ENCODE measurements at places on chromosomes 11 and 22.

DNA sequence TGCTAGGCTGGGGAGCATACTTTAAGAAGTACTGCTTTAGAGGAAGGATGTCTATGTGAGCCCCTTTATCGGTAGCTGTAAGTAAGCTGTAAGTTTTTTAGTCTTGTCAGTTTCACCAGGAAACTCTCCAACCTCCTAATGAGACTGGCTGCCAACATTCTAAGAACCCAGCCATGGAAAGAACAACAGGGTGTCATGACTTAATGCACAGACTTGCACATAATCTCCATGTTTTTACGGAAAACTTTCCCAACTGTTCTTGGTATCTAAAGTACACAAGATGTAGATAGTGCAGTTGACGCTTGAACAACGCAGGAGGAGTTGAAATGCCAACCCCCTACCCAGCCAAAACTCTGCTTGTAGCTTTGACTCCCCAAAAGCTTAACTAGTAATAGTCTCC is 9.0 kb downstream of the OR8A1 start:
- no peak for DNase-seq

GRCh38 chr11:107526197-107526596 is 39.3 kb downstream of the ALKBH8 start:
- DNase-seq = no peak

GRCh38 chr11:6746086-6746618 is 25.6 kb downstream of the OR2AG2 start:
- no peak for DNase-seq

DNA sequence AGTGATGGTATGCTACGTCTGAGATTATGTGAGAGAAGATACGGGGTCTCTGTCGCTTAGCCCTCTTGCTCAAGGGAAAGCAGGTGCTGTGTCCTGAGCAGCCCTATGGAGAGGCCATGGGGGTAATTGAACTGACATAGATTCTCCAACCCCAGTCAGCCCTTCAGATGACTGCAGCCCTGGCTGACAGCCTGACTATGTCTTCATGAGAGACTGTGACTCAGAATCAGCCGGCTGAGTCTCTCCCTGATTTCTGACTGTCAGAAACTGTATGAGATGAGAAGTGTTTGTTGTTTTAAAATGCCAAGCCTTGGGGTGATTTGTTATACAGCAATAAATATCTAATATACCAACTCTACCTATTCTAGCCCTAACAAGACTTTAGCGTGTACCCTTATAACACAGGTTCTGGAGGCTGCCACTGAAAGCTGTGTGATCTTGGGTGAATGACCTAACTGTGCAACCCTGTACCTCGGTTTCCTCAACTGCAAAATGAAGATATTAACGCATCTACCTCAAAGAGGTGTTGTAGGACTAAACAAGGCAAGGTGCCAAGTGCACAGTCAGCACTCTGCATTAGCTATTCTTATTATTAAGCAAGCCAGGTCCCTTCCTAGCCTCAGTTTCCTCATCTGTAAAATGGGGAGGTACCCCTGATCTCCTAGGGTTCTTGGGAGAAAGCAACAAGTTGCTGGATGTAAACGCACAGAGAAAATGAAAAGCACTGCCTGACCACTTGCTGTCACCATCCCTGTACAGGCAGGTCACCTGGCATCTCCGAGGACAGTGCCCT is 24.9 kb downstream of the SLC43A1 start:
- DNase-seq = no peak

DNA sequence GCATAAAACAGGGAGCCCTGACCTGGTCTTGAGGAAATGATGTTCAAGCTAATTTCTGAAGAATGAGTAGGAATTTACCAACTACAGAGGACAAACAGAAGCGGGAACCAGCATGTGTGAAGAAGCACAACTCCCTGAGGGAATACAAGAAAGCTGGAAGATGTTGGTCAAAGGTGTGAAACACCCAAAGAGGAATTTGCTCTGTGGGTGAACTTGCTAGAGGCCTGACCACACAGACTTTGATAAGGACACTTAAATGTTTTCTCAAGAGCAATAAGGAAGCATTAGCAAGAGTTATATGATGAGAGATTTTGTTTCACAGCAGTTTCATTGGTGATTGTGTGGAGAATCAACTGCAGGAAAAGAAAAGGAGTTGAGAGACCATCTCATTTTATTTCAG is 17.6 kb downstream of the SLC5A12 start:
- DNase-seq = no peak

DNA sequence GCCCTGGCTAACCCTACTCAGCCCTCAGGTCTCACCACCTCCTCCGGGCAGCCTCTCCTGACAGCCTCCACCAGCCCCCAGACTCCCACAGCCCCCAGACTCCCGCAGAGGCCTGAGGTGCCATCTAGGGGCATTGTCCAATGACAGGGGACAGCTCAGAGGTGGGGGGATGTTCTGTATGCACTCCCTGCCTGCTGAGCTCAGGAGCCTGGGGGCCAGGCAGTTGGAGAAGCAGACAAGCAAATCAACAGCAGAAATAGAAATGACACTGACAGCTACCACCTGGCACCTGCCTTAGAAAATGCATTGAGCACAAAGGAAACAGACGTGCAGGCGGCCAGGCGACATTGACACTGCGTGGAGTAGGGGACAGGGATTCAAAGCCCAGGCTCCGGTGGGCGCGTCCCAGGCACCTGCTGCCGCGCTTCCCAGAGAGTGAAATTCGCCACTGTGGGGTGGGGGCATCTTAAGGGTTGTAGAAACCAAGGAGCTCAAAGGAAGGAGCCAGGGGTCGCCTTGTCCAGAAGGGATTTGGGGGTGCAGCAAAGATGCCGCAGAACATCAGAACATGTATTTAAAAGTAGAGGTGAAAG is 22.5 kb upstream of the WNT7B start:
- peak; percentile 93 for DNase-seq

DNA sequence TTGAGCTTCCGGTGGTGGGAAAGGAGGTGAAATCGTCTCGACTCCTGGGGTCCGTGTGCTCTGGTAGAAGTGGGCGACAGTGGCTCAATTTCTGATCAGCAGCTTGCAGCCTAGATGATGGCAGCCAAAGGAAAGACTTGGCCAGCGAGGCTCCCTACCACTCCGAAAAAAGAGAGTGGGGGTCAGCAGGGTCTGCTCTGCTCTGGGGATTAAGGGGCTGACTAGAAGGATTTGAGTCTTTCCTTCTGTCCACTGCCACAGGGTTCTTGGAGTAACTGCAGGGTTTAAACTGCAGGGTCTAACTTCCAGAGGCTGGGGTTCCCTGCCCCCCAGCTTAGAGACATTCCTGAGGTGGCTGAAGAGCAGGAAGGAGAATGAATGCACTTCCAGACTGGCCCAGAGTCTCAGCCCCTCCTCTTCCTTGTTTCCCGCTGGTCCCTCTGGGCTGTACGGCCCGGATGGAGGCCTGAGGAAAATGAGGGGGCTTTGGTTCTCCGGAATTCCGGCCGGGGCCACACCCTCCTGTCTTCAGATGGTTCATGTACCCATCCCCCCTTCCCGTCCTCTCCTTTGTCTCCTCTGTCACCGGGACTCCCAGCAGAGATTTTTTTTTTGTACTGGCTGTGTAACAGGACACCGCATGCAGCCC is 907 bp downstream of the SERPINH1 start:
- no peak for DNase-seq

DNA sequence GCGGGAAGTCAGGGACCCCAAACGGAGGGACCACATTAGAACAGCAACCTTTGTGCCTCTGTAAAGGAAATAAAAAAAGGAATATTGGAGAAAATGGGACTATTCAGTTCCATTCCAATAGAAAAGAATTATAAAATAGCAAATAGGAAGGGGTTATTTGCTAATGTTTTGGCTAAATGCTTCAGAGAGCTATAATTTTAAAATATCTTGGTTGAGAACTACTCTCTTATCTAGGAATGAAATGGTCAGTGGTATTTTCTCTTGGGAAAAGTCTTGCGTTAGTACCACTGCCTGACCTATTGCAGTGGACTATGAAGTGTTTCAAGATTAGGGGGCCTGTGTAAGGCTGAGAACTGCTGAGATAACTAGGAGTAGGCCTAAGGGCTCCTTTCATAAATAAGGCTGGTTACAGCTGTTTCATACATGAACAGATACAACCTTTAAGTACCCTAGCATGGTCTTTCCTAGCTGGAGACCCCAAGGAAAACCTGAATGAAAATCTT is 6.9 kb upstream of the WEE1 start:
- no peak for DNase-seq

All from NCI-H2081 (cell line).